ENCODE measurements at places on chromosomes 6 and 20.

DNA sequence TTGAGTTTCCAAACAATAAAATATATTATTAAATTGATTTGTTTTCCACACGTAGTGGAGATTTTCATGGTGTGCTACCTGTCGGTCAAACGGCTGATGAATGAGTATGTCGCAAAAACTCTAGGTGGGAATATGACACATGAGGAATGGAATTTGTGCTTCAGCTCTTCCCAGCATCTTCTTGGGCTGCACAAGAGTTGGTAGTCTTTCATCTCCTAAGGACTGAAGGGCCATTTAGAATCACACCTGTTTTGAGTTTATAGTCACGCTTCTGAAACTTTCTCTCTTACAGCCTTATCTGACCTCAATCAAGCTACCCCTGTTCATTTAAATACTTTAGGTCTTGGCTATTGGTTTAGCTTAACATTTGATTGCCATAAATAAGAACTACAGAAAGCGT, 157.7 kb upstream of the AKAP12 start:
- DNase-seq = no peak

DNA sequence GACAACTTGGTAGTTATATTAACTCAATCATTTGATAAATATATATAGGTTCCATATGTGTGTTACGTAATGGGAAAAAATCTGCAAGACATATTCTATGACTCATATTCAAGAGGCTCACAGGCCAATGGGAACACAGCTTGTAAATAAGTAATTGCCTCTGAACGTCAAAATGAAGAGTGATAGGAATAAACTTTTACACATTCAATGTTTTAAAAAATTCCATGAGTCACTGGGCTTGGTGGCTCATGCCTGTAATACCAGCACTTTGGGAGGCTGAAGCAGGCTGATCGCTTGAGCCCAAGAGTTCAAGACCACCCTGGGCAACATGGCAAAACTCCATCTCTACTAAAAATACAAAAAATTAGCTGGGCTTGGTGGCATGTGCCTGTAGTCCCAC, 209.4 kb upstream of the MCHR2 start:
- DNase-seq = no peak

DNA sequence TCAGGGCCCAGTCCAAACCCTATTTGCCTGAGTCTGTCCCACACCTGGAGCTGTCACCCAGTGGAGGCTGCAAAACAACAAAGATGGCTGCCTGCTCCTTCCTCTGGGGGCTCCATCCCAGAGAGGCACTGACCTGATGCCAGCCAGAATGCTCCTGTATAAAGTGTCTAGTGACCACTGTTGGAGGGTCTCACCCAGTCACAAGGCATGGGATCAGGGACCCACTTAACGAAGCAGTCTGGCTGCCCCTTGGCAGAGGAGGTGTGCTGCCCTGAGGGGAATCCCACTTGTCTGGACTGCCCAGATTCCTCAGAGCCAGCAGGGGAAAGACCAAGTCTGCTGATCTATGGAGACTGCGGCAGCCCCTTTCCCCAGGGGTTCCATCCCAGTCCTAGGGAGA, 241.6 kb downstream of the CDH26 start:
- no peak for DNase-seq

DNA sequence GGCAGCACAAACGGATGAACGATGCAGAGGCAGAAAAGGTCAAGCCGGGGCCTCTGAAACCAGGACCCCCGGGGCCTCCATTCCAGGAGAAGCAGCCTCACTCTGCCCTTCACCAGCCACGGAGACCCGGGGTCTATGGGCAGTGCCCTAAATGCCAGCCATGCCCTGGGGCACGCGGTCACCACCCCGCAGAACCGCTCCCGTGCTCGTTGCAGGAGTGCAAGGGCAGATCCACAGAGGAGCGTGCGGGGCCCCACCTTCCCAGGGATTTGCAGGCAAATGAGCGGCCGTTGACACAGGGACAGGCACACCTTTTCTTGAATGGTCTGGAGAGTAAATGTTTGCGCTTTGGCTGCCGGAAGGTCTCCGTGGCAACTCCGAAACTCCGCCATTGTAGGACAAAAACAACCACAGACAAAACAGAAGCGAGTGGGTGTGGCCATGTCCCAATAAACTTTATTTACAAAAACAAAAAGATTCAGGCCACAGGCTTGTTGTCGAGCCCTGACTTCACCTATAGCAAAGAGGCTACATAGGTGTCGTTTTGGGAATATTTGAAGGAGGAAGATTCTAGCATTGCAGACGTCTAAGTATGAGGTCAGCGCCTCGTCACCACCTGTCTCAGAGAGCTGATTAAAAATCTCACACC, 163.3 kb downstream of the TAF4 start:
- no peak for DNase-seq

GRCh38 chr6:138263963-138264362, 45.7 kb upstream of the PBOV1 start:
- DNase-seq = no peak

- DNase-seq = no peak
Measured at GRCh38 chr6:56775498-56776166, 132.9 kb upstream of the DST start.

DNA sequence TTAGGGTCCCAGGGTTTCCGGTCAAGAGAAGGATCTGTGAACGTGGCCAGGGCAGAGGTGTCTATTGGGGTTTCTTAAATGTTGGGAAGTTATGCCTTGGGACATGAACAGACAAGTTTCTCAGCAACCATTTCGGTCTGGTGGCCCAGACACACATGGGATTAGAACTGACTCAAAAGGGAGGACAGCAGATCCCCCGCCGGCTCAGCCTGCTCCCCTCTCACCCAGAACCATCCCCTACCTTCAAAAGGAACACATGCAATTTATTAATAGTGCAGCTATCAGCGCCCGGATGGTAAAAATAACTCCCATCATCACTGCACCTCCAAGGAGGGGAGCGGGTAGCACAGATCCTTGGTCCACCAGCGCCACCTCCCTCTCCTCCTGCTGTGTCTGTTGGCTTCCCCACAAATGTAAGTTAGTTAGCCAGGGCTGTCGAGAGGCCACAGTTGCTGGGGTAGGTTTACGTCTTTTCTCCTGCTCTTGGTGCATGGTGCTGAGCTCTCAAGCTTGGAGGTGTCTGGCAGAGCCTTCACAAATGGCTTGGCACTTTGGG, 77.1 kb downstream of the TRAM2 start:
- DNase-seq = no peak

DNA sequence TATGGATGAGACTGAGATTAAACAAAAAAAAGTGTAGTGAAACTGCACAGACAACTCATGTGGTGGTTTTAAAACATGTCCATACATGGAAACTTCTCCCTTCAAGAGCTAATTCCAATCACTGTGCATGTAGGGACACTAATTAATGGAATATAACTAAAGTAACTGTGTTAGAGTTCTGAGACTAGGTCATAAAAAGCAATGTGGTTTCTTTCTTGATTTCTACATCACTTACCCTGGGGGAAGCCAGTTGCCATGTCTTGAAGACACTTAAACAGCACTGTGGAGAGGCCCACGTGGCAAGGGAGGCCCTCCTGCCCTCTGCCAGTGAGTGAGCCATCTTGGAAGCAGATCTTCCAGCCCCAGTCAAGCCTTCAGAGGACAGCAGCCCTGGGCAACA, 118.2 kb upstream of the DST start:
- no peak for DNase-seq

GRCh38 chr20:34345402-34345736, 17.7 kb upstream of the ITCH start:
- DNase-seq = no peak

DNA sequence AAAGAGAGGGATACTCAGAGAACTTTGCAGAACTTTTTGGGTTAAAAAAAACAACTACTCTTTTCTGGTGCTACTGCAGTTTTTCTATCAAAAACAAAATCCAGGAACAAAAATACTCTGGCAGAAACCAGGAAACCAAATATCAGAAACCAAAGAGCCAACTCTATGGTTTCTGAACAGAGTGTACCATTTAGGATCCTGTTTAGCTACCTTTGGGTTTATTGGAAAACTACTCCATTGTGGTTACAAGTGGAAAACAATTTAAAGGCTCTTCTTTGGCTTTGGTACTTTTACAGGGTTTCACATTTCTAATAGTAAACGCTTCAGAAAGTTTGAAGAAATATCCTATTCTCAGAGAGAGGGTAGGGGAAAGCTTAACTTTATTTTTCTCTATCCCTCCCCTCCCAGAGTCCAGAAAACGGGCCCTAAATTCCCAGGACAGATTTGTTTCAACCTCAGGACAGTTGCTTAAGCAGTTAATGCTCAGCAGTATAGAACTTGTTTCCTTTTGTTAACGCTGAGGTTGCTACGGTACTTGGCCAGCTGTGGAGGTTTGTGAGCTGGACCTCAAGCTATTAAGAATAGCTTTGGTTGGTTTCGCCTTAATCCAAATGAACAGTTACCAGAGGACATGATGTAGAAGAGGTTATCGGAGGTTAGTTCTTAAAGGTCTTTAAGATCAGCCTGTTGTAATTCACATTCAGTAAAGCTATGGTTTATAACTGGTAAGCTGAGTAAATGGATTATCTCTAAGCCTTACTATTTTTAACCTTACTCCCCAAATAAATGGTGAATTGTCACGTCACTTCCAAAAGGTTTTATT, 47.9 kb downstream of the FOXO3 start:
- DNase-seq = no peak

- DNase-seq = no peak
Measured at GRCh38 chr6:168713839-168714238, 272.9 kb downstream of the SMOC2 start.

- DNase-seq = peak; percentile 21
Measured at GRCh38 chr6:107318100-107318736, 141.1 kb downstream of the PDSS2 start.

DNA sequence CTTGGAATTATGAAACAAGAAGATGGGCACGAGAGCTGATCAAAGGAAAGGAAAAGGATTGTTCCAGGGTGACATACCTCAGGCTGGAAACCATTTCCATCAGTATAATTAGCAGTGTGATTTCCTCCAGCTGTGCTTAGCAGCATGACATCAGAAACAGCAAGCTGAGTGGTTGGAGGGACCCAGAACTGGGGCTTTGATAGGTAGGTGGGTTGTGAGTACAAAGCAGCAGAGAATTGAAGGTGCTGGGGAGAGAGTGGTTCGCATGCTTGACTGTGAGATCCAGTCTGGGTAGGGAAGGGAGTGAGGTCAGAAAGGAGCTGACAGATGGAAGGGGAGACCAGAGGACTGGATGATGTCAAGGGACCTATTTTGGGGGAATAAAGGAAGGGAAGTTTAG, 90.4 kb downstream of the CD164 start:
- no peak for DNase-seq

GRCh38 chr20:402496-402885, 5.6 kb upstream of the RBCK1 start:
- DNase-seq = no peak

DNA sequence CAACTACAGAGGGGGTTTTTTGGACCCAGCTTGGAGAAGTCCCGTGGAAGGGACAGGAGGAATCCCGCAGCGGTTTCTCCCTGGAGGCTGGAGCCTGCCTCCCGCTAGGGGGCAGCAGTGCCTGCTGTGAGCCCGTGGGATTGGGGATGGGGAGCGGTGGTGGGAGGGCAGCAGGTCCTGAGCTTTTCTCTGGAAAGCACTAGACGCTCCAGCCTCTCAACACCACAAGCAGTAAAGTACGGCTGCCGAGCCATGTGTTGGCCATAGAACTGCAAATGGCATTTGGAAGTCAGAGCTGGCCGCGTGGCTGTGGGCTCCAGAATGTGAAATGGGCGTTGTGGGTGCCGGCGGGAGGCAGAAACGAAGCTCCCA, 47.8 kb downstream of the GMPR start:
- DNase-seq = no peak

DNA sequence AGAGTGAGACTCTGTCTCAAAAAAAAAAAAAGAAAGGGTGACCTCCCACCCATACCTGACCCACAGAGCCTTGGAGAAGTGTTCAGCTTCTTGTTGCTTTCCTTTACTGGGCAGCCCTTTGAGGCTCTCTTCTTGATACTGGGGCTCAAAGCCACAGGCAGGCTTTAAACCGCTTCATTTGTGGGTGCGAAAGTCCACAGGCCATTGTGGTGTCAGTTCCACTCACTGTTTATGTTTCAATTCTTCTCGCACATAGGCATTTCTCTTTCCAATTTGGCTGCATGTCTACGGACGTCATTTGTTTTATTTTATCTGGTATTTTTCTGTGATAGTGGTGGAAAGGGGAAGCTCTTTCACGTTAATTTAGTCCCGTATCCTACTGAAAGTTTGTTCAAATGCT, 34.6 kb downstream of the PPARD start:
- DNase-seq = no peak

DNA sequence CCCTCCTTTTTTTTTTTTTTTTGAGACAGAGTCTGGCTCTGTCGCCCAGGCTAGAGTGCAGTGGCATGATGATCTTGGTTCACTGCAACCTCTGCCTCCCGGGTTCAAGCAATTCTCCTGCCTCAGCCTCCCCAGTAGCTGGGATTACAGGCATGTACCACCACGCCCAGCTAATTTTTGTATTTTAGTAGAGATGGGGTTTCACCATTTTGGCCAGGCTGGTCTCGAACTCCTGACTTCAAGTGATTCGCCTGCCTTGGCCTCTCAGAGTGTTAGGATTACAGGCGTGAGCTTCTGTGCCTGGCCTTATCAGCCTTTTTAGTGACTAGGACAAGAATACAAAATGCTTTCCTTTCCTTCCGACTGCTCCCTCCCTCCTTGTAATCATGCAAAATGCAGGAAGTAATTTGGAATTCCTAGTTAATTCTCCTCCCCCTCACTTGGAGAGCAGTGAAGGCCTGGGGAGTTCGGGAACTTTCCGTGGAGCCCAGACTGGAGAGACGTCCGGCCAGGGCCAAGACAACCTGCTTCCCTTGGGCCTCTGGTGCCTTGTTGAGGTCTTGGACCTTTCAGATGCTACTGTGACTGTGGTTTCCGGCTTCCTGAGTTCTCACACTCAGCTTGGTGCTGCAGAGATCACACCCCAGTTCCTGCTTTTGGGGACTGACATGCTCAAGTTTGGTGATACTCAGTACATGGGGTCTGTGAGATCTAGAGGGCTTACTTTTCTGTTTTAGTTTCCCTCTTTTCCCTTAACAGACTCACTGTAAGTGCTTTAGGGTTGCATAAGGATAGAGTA, 3.9 kb upstream of the PHF20 start:
- DNase-seq = peak; percentile 92

- DNase-seq = peak; percentile 73
Measured at GRCh38 chr6:26457806-26458688, at the start of gene BTN2A1. BTN2A1 (plus strand) TSS chr6:26457955; CDS start chr6:26458637, 682 bp downstream.

- no peak for DNase-seq
Measured at GRCh38 chr20:43408848-43409576, 48.7 kb upstream of the SRSF6 start.

GRCh38 chr6:94736236-94736635, 841.1 kb upstream of the MANEA start:
- no peak for DNase-seq

DNA sequence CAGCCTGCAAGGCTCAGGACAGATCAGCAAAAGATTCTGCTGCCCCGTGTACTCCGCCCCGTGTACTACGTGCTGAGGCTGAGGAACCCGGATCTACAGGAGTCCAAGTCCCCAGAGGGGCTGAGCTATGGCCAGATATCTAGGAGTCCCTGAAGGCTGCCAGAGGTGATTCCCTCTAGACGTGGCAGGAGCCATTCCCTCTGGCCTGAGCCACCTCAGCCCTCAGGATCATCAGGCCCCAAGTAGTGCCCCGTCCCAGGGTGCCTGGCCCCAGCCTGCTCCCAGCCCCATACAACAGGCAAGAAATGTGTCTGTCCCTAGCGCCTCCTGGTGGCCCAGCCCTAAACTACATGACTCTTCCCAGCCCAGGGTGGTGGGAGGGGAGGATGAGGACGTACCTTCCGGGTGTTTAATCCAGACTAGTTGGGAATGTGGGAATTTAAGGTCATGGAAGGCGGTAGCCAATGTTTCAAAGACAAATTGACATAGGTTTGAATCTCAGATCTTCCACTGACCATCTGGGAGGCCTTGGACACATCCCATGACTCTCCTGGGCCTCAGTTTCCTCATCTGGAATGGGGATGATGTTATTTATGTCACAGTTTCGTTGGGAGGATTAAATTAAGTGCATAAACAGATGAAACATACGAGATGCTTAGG, 49.4 kb upstream of the PTPN1 start:
- no peak for DNase-seq

All from GM12864 (cell line).